Bone marrow (tissue), 2 donors: ENCODE measurements at places on chromosomes 3 and 15.

GRCh38 chr15:49041426-49041825, 4.8 kb downstream of the SECISBP2L start:
- no peak for DNase-seq

- DNase-seq = no peak
These were observed 57.8 kb upstream of the ETV5 start for GRCh38 chr3:186166491-186167288.

DNA sequence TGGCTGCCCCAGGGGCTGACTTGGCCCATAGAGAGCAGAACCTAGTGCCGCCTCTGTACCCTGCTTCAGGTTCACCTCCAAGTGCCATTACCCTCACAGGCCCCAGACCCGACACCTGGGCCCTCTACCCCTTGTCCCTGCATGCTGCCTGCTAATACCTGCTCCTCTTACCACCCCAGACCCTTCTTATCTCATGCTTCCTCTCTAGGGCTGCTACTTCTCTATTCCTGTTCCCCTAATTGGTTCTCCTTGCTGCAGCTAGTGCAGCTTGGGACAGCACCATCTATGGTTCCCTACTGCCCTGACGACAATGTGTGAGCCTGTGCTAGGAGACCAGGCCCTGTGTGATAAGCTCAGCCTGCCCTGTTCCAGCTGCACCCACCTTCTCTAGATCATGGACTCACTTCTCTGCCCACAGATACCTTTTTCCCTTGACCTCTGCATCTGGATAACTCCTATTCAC, 15.3 kb downstream of the HDAC11 start:
- no peak for DNase-seq

DNA sequence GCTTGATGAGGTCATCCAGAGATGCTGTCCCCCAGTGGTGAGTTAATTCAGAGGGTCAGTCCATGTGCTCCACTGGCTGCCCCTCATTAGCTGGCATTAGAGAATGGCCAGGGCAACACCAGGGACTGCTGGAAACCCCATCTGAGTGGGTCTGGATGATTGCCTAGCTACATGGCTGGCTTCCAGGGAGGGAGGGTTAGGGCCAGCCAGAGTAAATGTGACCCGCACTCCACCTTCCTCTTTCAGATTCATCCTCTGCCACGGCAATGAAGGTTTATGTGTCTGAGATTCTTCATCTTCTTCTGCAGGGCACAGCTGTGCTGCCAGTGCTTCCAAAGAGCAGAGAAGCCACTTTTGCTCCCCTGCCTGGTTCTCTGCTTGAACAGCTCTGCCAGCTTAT, 391.9 kb downstream of the OCA2 start:
- DNase-seq = no peak
